Astrocyte of the spinal cord (primary cell): ENCODE measurements at places on chromosomes 2 and 18.

DNA sequence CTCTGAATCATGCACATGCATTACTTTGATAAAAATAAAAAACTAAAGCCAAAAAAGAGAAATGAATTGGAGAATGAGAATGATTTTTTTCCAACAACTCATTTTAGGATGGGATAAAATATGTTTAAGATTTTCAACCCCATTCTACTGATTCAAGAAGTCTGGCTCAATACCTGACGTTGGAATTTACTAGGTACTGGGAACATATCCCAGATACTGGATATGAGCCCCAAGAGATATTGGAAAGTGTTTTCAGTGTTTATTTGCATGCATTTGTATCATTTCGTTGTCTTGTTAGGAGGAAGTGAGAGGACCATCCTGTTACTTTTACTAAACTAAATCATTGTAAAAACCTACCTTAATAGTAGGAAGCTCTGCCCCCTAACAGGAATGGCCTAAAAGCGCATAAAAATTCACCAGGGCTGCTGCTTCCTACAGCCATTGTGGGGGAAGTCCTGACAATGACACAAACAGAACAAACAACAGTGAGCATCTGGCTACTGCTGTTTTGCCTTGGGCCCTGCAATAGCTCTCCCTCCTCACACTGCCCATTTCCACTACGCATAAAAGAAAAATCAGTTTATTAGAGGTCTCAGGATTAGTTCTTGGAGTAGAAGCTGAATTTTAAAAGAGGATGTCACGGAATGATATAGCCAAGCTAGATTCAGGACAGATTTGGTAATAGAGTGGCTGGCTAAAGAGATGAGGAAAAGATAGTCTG is 35.2 kb downstream of the ANKAR start:
- DNase-seq = no peak

DNA sequence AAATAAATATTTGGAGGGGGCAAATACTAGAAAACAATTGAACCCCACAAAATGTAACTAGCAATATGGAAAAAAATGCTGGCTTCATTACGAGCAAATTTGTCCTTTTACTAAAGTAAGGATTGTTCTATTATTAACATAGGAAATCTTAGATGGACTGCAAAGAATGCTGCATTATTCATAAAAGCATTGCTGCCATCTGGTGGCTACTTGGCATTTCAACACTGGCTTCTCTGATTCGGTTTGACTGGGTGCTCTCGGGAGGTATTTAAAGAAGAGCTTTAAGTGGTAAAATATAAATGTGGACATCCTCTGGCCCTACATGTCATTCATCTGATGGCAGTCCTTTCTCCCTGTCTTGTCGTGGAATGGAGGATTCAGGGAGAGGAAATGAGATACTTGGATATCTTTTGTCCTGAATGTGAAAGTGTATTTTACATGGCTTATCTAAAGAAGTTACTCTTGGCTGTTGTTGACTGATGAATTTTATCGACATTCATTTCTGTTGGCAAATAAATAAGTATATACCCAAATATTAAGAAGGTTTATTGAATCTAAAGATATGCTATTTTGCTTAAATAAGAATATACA is 130.2 kb downstream of the ARHGAP15 start:
- DNase-seq = peak; percentile 78

- DNase-seq = peak; percentile 16
These were observed 52.4 kb downstream of the STK39 start for GRCh38 chr2:168194784-168195522.

DNA sequence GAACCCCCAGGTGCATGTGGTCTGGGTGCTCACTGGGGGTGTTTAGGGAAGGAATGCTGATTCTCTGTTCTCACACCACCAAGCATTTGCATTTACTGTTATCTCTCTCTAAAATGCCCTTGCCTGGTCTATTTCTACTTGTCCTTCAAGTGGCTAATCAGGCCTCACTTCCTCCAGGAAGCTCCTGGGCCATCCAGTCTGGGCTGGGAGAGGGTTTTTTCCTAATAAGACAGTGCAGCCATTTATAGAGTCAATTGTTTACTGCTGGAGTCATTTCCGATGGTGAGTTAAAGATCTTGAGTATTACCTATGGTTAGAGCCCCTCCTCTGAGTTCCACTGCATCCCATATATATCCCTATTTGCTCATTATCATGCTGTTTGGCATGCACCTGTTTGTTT is 25.2 kb upstream of the ITGA6 start:
- DNase-seq = no peak

- no peak for DNase-seq
These were observed 3.5 kb upstream of the DSC2 start for GRCh38 chr18:31105733-31106132.
